Pulmonary artery endothelial cell (primary cell): ENCODE measurements at places on chromosomes 1 and 21. TPM values are rescaled to one million over a fixed set of nuclear protein-coding genes. Genes with fewer than 3 reads are reported as not detected.

RGSL1 gene
- not detected in 2 replicates for total RNA-seq

NTMT2 gene
- not detected in 2 replicates for total RNA-seq

OR10J5 gene
- not detected in 2 replicates for total RNA-seq

ALPL gene
- 0.13 TPM in 1 of 2 replicates, not detected in the other for total RNA-seq

SYCP1 gene
- not detected in 2 replicates for total RNA-seq

MRPL55 gene
- 58.7 and 73.1 TPM in 2 replicates for total RNA-seq

SLC45A3 gene
- total RNA-seq = 8.3 and 9.8 TPM in 2 replicates
